ENCODE measurements at places on chromosomes 3 and 15.

- no peak for DNase-seq
Observed at GRCh38 chr3:43747641-43748040, 56.9 kb downstream of the ABHD5 start.

DNA sequence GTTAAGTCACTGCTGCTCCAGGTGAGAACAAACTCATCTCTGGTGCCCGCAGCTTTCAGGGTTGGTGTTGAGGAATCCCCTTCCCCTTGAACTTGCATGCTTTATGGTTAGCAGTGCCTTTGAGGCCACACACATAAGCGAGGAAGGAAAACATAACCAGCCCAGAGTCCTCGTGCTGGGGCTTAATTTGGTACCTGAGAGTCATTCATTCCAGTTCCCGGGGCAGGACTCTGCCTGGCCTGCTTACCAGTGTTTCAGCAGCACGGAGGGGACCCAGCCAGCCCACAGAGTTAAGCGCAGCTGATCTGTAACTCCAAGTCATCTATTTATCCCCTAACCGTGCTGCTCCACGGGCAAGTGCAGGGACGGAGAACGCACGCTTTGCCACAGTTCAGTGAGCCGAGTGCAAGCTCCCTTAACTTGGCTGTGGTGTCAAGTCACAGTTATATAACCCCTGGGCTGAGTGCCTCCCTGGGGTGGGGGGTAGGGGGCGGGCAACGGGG is 302.3 kb upstream of the ICE2 start:
- DNase-seq: no peak

- DNase-seq: no peak
Observed at GRCh38 chr3:181581656-181582055, 130.1 kb upstream of the SOX2 start.

DNA sequence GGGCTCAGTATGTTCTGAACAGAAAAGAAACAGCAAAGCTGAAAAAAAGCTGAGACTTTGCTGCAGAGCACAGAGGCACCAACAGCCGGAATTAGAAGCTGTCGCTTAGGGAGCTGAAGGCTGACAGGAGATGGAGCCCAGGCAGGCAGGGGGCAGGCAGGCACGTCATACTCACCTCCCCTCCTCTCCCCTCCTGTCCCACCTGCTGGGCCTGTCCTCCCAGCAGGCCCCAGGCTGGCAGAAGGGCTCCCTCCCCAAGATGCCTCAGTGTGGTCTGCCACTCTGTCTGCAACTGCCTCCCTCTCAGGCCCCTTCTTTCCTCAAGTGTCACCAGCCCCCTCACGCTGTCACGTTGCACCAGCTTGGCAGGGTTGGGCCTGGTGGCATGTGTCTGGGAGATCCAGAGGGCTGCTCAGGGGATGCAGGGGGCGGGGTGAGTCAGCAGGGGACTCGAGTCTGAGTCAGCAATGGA is 3.2 kb upstream of the ANKRD63 start:
- no peak for DNase-seq

- DNase-seq: no peak
Observed at GRCh38 chr3:69720824-69721223, 18.4 kb upstream of the MITF start.

GRCh38 chr3:111315930-111316587 is 225.9 kb upstream of the CD96 start:
- no peak for DNase-seq

GRCh38 chr3:76855451-76855850 is 184.4 kb upstream of the ROBO2 start:
- DNase-seq: no peak

DNA sequence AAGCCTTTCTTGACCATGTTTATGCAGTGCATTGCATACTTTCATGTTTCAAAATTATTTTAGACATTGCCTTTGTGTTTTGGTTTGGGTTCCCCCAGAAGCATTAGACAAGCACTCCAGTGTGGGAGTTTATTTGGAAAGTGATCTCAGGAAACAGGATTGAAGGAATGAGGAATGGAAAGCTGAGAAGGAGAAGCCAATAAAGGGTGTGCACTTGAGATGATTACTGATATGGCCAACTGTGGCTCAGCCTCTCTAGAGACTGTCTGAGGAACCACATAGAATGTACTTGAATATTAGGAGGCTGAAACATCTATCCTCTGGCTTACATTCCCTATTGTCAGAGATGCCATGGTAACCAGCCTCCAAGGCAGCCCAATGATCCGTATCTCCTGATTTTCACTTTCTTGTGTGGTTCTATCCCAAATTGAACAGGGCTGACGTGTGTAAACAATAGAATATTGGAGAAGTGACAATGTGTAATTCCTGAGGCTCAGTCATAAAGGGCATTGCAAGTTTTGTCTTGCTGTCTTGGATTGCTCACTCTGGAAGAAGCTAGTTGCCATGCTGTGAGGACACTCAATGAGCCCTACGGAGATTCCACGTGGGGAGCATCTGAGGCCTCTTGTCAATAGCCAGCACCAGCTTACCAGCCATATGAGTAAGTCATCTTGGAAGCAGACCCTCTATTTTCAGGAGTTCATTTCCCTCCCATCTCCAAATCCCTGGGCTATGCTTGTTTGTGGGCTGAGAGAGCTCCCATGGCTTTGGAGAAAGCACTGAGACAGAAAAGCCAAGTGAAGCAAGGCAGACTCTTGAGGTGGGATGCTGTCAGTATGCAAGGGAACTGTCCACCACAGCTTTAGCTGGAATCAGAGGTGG is 84.7 kb downstream of the SCN11A start:
- no peak for DNase-seq

GRCh38 chr3:144511346-144511745 is 539.7 kb downstream of the DIPK2A start:
- no peak for DNase-seq

DNA sequence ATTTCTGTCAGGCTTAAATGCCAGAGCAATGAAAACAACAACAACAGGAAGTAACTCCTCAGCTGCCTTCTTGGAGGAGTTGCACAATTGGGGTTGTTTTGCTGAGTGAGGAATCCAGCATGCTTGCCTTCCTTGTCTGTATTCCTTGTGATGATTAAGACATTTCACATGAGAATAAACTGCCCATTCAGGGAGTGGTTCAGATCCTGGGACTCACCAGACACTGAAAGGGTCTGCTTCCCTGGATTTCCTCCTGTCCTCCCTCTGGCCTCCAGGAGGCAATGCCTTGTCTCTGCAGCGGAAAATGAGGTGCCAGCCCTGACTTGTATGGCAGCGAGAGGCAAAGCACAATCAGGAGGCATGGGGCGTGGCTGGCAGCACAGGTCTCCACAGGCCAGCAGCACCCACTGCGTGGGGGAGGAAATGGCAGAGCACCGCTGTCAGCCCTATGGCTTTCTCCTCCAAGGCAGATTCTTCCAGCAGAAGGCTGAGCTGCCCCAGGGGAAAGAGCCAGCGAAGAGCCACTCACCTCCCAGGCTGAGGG is 41.5 kb downstream of the RBP2 start:
- DNase-seq: no peak

DNA sequence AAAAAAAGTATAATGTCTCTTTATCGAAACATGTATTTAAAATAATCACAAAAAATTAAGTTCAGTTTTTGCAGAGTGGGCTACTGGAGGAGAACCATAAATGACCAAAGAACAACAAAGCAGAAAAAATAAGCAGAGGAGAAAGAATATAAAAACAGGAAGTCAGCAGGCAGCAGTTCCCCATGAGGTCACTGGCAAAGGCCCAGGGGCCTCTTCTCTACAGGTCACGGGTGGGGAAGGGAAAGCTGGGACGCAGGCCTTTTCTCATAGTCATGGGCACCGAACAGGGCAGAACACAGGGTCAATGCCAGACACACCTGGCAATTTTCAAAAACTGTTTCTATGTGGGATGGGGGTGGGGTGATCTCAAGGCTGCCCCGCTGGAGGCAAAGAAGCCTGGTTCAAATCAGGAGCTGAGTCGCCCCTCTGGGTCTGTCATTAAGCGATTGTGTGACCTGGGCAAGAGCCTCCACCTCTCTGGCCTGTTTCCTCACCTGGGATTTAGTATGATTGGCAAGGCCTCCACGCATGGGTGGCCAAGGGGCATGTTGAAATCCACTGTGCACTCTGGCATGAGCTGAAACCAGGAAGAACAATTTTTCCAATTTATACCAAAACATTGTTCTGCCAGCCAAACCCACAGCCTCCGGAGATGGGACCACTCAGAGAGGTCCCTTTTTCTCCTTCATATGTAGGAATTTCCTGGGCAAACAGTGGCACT is 43.8 kb upstream of the UACA start:
- DNase-seq: no peak

- no peak for DNase-seq
Observed at GRCh38 chr3:161177991-161178390, 43.1 kb upstream of the NMD3 start.

- DNase-seq: no peak
Observed at GRCh38 chr3:143283432-143284128, 164.0 kb downstream of the CHST2 start.

- no peak for DNase-seq
Observed at GRCh38 chr3:126984391-126985131, 1.6 kb downstream of the PLXNA1 start.

- no peak for DNase-seq
Observed at GRCh38 chr3:184651904-184652303, 60.0 kb downstream of the MAGEF1 start.

DNA sequence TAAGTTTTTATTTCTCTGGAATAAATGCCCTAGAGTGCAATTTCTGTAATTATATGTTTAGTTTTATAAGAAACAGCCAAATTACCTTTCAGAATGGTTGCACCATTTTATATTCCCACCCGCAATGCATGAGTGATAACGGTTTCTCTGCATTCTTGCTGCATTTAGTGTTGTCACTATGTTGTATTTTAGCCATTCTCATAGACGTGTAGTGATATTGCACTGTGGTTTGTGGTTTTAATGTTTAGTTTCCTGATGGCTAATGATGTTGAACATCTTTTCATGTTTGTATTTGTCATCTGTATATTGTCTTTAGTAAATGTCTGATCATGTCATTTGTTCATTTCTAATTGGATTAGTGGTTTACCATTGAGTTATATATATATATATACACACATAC is 73.0 kb upstream of the GOLIM4 start:
- DNase-seq: no peak

GRCh38 chr3:44896440-44896839 is 22.0 kb downstream of the TGM4 start:
- DNase-seq: no peak

- DNase-seq: no peak
Observed at GRCh38 chr3:52004163-52004787, 8.6 kb upstream of the RPL29 start.

GRCh38 chr3:72745146-72745999 is 102.9 kb downstream of the SHQ1 start:
- DNase-seq: no peak

GRCh38 chr15:72174551-72175165 is 22.9 kb downstream of the GRAMD2A start:
- DNase-seq: no peak

GRCh38 chr3:127677541-127678314 is 5.0 kb downstream of the ABTB1 start:
- DNase-seq: no peak

Data from T-helper 22 cell (primary cell).